ENCODE measurements at places on chromosomes 3 and 15.
A peak's percentile ranks its signal among the peaks of the same experiment; 100 is the strongest.

- no peak for DNase-seq
Measured at GRCh38 chr15:96115642-96116041, 214.9 kb upstream of the NR2F2 start.

DNA sequence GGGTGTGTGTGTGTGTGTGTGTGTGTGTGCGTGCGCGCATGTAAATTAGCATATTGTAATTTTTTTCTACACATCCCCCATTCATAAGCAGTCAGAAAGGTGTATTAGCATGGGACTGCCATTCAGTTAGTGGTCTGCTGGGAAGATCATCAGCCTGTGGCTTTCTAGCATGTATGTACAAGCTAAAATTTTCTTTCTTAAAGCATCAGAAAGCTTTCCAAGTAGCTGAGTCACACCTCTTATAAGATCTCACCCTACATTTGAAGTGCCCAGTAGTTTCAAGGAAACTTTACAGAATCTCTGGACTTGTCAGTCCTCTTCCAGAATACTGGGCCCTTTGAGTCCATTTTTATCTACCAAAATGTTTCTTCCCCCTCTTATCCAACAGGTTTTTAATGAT lies 411.4 kb upstream of the TPRG1 start:
- DNase-seq, result no peak

GRCh38 chr15:93028632-93029213 lies 60.3 kb downstream of the RGMA start:
- DNase-seq, result peak; percentile 94

DNA sequence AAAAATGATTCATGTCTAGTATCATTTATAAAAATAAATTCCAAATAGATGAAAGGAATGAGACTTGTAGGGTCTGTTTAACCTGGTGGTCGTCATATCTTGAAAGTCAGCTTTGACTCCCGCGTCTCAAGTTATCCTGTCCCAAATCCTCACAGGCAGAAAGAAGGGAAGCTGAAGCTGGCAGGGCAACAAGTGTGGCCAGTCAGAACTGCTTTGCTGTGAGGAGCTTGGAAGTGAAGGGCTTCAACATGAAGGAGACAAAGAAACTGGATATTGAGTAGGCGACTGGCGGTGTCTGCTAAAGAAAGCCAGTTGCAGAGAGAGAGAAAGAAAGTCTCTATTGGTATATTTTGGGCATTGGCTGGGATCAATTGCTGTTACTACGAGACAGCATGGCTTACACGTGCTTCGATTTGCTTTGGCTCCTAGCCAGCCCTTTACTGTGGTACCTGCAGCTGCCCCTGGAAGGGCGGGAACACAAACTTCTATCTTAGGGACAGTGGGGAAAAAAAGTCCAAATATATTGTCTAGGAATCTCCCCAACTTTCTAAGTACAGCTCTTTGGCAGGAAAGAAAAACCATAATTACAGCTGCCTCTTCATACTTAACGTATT lies 107.2 kb downstream of the CHST2 start:
- DNase-seq, result no peak

- DNase-seq, result no peak
Measured at GRCh38 chr3:157958457-157958856, 147.8 kb downstream of the SHOX2 start.

- no peak for DNase-seq
Measured at GRCh38 chr3:191105418-191105817, 93.6 kb upstream of the OSTN start.

DNA sequence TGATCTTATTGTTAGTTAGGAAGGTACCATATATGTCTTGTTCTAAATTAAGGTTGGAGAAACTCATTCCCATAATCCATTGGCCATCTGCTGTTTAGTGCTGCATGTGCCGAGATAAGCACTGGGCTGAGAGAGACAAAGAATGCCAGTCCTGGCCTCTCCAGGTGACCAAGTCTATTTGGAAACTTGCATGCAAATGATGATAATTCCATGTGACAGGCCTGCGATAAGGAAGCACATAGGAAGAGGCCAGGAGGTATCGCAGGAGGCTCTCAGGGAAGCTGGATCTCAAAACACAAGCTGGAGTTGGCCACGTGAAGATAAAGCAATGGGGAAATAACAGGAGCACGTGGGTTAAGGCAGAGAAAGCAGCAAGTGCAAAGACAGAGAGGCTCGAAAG lies 39.7 kb downstream of the MYO5C start:
- no peak for DNase-seq

Measured in left lung (tissue), 14 donors.